Psoas muscle (tissue), 8 donors: ENCODE measurements at places on chromosomes 4 and X.

DNA sequence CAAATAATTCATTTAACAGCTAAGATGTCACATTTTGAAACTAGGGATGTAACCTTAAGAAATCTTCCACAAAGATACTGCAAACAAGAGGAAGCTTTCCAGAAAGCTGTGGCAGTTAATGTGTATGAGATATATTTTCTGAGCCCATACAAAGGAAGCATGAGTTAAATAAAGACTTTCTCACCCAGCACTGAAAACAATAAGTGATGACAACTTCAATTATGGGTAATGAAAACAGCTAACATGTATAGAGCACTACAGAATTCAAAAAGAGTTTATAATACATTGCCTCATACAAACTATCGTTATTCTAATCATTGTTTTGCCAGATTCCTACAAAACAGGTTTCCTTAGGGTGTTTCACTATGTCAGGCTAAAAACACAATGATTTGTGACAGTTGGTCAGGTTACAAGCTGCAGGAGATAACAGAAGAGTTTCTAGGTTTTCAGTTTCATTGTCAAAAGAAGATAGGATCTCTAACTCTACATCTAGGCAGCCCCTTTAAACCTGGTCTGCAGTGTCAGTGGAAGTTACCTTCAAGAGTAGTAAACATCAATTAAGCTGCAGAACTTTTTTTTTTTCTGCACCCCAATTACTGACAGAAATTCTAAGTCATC, 618.1 kb upstream of the ADGRL3 start:
- no peak for DNase-seq

GRCh38 chrX:4764888-4765287, 1051.4 kb upstream of the PRKX start:
- DNase-seq, result no peak

- DNase-seq, result no peak
Observed at GRCh38 chr4:112083587-112084347, 61.5 kb upstream of the FAM241A start.

DNA sequence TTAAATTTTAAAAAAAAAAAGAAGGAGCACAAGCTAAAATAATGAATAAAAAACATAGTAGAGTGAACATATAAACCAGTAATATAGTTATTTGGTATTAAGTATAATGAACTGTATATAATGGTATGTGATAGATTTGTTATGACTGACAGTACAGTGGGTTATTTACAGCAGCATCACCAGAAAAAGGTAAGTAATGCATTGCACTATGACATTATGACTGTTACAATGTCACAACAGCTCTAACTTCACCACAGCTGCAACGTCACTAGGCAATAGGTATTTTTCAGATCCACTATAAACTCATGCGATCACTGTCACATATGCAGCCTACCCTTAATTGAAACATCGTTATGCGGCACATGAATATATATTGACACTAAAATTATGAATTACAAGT, 72.5 kb downstream of the COX7B2 start:
- DNase-seq, result no peak

GRCh38 chr4:123741906-123742305, 345.3 kb downstream of the SPRY1 start:
- DNase-seq, result no peak

GRCh38 chr4:37471971-37472370, 214.2 kb downstream of the RELL1 start:
- DNase-seq, result no peak

DNA sequence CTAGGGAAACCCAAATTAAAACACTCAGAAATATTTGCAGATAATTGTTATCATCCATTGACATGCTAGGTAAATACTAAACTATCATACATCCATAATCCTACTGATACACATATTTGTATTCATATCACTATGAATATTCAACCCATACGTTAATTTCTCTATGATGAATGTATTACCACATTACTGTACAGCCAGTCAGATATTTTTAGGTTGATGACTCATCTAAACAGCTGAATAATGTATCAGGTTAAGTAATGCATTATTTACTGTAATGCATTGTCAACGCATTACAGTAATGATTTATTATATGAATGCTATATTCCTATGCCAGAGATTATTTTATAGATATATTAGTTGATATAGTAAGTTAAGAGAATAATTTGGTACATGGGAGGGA, 37.1 kb downstream of the VEGFC start:
- no peak for DNase-seq

- DNase-seq, result no peak
Observed at GRCh38 chr4:176339936-176340761, 20.4 kb downstream of the SPCS3 start.

- no peak for DNase-seq
Observed at GRCh38 chr4:88822034-88822789, 124.6 kb upstream of the NAP1L5 start.

DNA sequence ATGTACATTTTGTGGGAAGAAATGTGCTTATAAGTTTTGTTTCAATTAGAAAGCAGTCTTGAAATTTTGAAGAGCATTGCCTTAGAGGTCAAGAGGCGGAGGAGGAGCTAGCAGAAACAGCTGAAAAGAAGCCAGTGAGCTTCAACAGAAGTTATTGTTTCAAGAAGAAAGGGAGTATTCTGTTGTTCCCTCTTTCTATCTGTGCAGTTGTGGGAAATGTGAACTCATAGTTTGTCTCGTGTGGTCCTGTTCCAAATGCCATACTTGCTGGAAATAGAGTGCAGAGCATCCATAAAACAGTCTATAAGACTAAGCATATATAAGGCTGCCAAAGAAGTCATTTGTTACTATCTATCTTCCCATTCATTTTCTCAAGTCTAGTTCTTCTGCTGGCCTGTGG, 1015.7 kb downstream of the DMD start:
- DNase-seq, result no peak

GRCh38 chrX:50579955-50580354, 109.3 kb upstream of the DGKK start:
- no peak for DNase-seq

DNA sequence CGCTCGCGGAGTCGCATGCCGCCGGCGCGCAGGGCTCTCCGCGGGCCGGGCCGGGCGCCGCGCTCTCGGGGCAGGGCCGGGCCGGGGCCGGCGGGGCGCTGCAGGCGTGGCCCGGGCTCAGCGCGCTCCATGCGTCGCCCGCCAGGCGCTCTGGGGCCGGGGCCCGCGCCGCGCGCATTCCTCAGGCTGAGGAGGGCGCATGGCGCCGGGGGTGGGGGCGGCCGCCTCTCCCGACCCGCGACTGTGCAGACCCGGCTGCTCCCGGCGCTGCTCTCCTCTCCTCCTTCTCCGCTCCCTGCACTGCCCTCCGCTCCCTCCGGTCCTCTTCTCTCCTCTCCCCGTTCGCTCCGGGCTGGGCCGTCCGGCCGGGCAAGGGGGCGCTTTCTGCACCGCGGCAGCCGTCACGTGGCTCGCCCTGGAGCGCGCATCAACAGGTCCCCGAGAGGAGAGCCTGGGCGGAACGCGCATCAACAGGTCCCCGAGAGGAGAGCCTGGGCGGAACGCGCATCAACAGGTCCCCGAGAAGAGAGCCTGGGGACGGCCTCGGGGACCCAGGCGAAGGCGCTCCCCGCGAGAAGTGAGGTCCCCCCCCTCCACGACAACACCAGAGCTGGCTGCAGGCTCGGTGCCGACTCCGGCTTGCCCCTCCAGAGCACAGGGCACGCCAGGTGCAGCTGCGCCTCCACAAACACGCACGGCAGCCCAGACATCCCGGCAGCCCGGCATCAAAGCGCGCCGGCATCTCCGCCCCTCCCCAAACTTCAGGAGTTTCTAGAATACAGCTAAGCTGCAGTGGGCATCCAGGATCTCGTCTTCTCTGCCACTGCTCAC, 12.9 kb downstream of the PPP2R3B start:
- no peak for DNase-seq

GRCh38 chr4:74031576-74031975, 6.9 kb downstream of the CXCL3 start:
- no peak for DNase-seq

GRCh38 chr4:186203406-186203805, 12.0 kb downstream of the CYP4V2 start:
- no peak for DNase-seq

- DNase-seq, result no peak
Observed at GRCh38 chr4:78553529-78554060, 2.0 kb downstream of the ANXA3 start.

DNA sequence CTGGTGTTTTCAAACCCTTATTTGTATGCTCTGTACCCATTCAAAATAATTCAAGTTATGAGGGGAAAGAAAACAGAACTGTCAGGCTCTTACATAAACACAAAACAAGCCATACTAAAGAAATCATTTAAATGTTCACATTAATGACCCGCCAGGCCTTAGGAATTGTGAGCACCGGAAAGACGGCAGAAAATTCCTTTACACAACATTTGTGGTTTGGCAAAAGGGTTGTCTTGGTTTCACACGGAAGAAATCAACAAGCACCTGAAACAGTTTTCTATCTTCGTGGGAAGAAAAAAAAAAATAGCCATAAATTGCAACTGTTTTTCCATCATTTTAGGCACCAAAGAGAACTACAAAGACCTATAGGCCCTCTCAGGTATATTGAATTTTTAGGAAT, 188.5 kb upstream of the FTHL17 start:
- no peak for DNase-seq

- no peak for DNase-seq
Observed at GRCh38 chr4:56698329-56698728, 17.2 kb upstream of the HOPX start.

DNA sequence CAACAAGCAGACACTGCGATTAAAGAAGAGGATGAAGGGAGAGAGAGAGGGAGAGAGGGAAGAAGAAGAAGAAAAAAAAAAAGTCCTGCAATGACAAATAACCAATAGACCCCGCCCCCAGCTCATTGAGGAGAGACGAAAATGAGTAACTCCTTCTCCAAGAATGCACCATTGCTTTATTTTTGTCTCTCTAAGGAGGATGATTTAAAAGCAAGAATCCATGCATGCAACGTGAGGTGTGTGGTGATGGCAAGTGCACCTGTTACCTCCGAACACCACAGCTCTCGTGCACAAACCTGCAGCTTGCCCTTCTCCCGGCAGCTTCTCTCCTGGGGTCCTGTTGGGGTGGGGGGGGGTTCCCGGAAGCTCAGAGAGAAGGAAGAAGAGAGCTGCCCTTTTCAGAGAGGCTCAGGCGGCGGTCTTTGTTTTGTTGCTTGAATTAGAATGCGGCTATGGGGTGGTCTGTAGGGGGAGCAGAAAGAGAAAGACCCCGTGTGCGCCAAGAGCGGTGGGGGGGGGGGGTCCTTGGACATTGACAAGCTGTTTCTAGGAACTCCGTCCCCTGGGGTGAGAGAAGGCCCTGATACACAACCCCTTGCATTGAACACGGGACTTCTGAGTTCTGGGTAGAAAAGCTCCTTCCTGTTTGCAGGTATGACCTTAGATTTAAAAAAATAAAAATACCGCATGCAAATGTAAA, 100.7 kb downstream of the CRLF2 start:
- no peak for DNase-seq

GRCh38 chrX:11367609-11368430, 74.6 kb downstream of the AMELX start:
- DNase-seq, result no peak

GRCh38 chrX:134742573-134742972, 84.3 kb upstream of the PLAC1 start:
- DNase-seq, result no peak

GRCh38 chr4:26069218-26069617, 155.2 kb downstream of the SMIM20 start:
- DNase-seq, result no peak
